Effector CD8-positive, alpha-beta T cell (primary cell): ENCODE measurements at places on chromosomes 16 and 17.

GRCh38 chr17:16465861-16466338 lies 26.1 kb downstream of the LRRC75A start:
- no peak for DNase-seq

DNA sequence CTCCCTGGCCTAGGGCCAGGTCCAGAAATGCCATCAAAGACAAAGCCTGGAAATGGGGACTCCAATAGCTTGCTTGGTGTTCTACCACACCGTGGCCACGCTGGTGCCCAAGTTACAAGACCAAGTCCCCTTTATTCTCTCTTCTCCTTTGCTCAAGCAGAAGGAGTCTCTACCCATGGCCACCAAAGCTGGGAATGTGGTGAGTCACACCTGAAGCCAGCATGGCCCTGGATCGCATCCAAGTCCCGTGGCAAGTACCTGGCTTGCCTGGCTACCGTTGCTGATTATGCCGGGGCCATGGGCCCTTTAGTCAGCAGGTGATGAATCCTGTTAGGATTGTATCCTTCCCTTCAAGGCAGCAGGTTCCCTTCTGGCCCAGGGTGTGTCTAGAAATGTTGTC lies 260.0 kb downstream of the HAPSTR1 start:
- no peak for DNase-seq

- DNase-seq: no peak
Observed at GRCh38 chr17:44007346-44008204, 3.2 kb downstream of the NAGS start.

DNA sequence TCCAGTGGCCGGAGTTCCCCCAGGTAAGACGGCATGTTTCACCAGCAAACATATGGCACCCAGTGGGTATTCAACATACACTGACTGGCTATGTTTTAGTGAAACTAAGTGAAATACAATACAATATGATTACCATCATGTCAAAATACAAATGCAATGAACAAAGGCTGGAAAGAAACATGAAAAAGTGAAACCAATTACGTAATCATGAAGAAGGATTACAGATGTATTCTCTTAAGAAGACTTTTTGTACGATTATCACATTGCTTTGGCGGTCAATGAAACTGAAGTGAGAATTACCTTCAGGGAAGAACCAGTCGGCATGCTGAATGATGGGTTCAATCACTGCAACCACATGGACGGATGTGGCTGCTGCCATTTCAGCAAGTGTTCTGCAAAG lies 71.7 kb downstream of the ARHGAP17 start:
- no peak for DNase-seq

DNA sequence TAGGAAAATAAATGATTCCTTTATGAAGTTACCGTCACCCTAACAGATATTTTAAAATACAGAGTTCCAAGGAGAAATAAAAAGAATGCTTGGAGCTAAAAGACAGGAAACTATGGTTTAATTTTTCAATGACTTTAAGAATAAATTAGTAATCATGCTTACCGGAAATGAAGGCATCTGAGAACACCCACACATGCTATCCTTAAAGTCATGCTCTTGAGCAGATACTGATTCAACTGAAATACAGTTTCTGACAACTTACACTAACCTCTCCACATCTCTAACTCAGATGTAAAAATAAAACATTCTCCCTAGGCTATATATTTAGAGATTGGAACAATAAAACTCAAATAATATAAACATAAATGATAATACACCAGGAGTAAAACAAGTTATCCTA lies 7.8 kb downstream of the PSMD12 start:
- DNase-seq: no peak

DNA sequence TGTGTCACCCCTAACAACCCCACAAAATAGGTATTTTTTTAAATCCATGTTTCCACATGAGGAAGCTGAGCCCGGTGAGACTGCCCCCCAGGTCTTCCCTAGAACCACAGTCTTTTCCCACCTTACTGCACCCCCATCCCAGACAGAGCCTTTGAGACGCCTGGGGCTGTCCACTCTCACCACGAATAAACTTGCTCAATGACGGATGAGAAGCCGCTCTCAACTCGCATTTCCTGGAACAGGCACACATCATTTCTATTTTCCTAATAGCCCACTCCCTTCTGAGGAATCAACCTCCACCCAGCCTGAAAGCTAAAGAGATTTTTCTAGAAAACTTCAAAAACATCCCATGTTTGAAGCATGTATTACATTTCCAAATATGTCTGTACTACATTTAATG lies 14.1 kb upstream of the CDRT4 start:
- no peak for DNase-seq

GRCh38 chr17:16328997-16329396 lies 24.3 kb downstream of the CENPV start:
- no peak for DNase-seq

GRCh38 chr17:49572226-49572625 lies 3.4 kb upstream of the NXPH3 start:
- DNase-seq: no peak

GRCh38 chr17:27825459-27825858 lies 25.1 kb upstream of the NOS2 start:
- no peak for DNase-seq

DNA sequence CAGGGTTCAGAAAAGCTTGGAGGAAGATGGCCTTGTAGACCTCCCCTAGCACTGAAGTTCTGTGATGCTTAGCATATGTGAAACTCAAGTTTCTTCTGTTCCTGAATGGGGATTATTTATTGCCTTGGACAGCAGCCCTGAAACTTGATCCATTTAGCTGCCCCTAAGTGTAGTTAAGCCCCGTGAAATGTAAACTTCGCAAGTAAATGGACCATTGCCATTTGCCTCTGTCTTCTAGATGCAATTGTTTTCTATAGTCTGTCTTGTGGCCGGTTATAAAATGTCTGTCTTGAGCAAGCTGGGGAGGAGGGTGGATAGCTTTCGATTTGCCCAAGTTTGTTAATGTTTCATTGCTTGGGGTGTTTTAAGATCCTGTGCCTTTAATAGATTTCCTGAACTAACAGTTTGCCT lies 261.8 kb downstream of the CDH13 start:
- DNase-seq: no peak

GRCh38 chr17:15260376-15261257 lies 4.5 kb downstream of the PMP22 start:
- no peak for DNase-seq

GRCh38 chr17:39009581-39010001 lies 42.4 kb upstream of the FBXO47 start:
- no peak for DNase-seq

DNA sequence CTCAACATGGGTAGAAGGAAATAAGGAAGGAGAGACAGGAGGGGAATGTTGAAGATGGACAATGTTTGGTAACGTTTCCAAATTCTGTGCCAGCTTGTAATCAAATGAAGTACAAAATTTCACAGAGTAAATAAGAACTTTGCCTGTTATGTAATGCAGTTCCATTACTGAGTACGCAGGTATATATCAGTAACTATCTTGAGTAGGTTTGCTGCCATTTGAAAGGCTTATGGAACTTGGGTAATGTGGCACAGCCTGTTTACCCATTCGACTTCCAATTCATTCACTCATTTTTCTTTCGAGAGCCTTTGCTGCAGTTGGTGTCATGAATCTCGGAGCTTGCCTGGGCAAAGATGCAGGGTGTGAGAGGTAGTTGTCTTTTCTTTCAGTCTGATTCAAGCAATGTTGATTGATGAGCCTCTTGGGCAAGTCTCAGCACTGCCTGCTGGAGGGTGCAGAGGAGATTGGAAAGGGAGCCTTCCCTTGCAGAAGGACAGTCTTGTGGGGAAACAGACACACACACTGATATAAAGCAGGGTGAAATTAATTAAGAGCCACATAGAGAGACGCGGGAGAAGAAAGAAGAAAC lies 53.4 kb downstream of the ZNF18 start:
- no peak for DNase-seq

DNA sequence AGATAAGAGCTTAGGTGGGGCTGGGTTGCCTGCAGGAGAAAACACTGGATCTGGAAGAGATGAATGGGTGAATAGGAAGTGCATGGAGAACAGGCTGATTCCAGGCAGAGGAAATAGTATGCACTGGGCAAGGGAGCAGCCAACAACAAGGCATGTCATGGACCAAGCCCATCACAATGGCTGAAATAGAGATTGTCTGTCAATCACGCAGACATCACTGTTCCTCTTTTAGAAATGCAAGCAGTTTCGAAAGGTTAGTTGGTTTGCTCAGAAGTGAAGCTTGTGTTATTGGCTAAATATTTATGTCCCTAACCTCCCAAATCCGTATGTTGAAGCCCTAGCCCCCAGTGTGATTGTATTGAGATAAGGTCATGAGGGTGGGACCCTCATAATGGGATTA lies 621.7 kb upstream of the CDH11 start:
- no peak for DNase-seq

DNA sequence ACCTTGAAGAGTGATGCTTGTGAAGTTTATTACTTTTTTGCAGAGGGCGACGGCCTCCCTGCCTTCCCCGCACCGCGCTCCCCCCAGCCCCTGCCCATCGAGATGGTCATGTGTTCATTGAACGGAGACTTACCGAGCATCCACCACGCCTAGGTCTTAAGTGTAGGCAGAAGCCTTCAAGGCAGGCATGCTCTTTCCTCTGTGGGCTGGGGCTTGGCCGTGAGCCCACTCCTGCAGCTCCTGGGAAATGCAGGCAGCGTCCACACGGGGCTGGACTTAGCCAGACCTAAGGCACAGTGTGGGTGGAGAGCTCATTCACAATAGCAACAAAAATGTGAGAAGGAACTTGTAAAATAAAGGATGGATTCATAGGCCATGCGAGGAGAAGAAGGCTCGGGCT lies 19.2 kb downstream of the RNF213 start:
- DNase-seq: no peak

- DNase-seq: no peak
Observed at GRCh38 chr17:43683928-43684653, 22.4 kb upstream of the MEOX1 start.
